ENCODE measurements at places on chromosomes 13 and 19.

DNA sequence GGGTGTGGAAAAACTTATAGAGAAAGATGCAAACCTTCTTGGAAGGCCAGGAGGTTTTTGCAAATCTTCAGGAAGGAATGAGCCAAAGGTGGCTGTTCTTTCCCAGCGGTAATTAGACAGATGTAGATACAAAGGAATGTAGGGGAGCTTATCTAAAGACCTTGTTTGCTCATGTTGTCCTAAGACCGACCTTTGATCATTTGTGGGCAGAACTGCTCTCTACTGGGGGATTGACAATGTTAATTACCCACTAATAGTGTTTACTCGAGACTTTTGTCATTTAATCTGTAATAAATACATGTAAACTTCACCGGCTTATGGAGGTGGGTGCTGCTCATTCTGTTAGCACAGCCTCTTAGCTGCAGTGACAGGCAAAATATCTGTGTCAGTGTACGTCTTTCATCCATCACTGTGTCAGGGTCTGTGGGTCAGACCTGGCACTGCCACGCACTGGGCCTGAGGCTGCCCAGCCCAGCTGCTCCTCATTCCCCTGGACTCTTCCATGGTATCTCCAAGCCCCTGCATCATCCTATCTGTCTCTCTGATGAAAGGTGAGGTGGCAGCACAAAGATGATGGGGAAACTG lies 68.3 kb downstream of the ZNF431 start:
- DNase-seq = no peak

- no peak for DNase-seq
Observed at GRCh38 chr13:28043224-28043623, 54.7 kb upstream of the URAD start.

DNA sequence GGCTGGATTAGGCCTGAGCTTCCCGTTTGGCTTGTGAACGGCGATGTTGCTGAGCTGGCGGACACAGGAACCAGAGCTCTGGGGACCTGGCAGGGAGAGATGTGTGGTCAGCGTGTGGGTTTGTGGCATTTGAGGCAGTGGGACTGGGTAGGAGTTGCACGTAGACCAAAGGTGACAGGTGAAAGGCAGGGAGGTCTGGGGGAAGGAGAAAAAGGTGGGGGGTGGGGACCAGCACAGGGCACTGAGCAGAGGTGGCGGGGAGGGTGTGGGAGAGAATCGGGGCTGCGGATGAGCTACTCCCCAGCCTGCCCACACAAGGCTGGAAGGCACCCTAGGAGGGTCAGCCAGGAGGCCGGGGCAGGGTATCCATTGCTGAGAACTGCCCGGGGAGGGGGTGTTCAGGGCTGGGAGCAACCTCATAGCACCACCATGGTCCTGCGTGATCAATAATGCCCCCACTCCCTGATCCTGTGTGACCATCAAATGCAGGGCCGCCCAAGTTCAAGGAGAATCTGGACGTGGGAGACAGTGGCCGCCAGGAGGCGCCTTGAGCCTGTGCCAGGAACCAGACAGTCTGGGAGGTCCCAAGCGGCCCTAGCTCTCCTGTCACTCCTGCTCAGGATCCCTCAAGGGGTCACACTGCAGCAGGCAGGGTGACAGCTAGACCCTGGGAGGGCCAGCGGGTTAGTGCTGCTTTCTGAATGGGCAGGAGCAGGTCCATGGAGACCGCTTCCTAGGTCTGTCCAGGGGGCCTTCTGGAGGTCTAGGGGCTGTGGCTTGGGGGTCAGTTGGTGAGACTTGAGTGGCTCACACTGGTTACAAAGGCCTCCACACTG lies 12.8 kb upstream of the SELENOW start:
- DNase-seq = peak; percentile 12

- no peak for DNase-seq
Observed at GRCh38 chr13:39531646-39532045, 71.3 kb downstream of the LHFPL6 start.

DNA sequence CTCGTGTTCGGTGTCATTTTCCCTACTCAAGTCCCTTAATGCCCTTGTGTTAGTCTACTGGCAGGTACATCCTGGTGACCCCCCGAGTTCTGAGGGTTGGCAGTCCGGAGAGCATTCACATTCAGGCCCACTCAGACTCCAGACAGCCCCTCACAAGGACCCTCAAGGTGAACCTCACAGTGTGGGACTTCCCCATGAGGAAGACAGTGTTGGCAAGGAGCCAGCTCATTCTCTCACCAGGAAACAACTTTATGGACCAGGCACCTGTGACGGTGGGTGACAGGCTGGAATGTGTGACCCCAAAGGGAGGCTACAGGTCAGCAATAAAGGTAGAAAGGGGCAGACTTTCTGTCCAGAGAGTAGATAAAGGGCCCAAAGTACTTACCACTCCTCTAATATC lies 24.5 kb downstream of the RDH8 start:
- DNase-seq = no peak

- DNase-seq = no peak
Observed at GRCh38 chr13:69213396-69213795, 894.2 kb upstream of the ATXN8OS start.

DNA sequence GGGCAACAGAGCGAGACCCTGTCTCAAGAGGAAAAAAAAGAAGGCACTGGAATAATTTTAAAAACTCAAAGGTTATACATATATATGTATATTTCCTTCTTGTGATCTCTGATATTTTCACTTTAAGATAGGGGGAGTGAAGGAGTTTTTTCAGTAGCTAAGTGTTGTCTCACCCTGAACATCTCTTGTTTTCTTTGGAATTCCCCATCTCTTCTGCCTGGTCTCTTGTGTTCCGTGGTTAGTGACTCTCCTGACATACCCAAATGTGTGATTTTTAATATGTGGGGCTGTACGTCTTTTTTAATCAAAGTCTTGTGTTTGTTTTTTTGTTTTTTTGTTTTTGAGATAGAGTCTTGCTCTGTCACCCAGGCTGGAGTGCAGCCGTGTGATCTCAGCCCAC lies 15.3 kb upstream of the KCTD4 start:
- DNase-seq = no peak

- DNase-seq = no peak
Observed at GRCh38 chr19:19477705-19478383, 37.5 kb downstream of the TSSK6 start.

GRCh38 chr13:101612735-101613134 lies 160.3 kb downstream of the ITGBL1 start:
- no peak for DNase-seq

GRCh38 chr19:42121656-42122069 lies 10.6 kb downstream of the POU2F2 start:
- peak; percentile 58 for DNase-seq

GRCh38 chr19:44575116-44575700 lies 38.2 kb upstream of the IGSF23 start:
- DNase-seq = no peak

DNA sequence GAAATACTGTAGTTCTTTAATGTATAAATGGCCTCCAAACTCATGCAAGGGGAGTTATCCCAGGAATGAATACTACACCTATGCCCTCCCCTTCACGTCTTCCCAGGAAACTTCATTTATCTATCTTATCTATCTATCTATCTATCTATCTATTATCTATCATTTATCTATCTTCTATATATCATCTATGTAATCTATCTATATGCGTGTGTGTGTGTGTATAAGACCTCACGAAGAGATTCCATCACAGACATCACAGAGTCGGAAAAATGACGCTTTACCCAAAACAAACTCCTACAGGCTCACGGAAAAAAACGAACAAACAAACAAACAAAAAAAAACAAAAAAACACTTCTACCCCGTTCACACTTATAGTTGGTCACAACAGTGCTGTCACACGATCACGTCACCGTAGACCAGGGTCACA lies 486 bp downstream of the ZNF529 start:
- DNase-seq = no peak
